DMS79 (cell line): ENCODE measurements at places on chromosomes 12 and 14.

GRCh38 chr12:63875703-63876102, 31.2 kb downstream of the SRGAP1 start:
- no peak for DNase-seq

DNA sequence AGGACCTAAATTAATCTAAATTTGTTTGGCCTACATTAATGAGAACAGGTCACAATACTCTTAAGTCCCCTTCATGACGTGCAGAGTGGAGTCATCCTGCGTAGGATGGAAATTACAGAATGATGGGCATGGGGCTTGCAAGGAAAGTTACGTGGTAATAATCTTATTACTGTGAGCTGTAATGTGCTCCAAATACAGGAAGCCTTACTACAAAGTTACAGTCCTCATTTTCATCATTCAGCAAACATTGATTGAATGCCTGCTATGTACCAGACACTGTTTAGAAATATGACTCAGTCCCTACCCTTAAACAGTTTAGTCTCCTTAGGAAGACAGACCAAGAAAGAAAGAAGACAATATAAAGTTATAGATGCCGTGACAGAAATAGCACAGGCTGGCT, 9.4 kb downstream of the HIGD1C start:
- DNase-seq: no peak

DNA sequence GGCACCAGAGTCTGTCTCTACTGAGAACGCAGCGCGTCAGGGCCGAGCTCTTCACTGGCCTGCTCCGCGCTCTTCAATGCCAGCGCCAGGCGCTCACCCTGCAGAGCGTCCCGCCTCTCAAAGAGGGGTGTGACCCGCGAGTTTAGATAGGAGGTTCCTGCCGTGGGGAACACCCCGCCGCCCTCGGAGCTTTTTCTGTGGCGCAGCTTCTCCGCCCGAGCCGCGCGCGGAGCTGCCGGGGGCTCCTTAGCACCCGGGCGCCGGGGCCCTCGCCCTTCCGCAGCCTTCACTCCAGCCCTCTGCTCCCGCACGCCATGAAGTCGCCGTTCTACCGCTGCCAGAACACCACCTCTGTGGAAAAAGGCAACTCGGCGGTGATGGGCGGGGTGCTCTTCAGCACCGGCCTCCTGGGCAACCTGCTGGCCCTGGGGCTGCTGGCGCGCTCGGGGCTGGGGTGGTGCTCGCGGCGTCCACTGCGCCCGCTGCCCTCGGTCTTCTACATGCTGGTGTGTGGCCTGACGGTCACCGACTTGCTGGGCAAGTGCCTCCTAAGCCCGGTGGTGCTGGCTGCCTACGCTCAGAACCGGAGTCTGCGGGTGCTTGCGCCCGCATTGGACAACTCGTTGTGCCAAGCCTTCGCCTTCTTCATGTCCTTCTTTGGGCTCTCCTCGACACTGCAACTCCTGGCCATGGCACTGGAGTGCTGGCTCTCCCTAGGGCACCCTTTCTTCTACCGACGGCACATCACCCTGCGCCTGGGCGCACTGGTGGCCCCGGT, at the start of gene PTGDR:
Gene PTGDR, plus strand, starts transcription at position 198 of the 778 bp plus-strand sequence. Its CDS starts 117 bp downstream, at position 315.
- peak; percentile 53 for DNase-seq

GRCh38 chr12:64892561-64892960, 68.1 kb downstream of the TBC1D30 start:
- DNase-seq: no peak

DNA sequence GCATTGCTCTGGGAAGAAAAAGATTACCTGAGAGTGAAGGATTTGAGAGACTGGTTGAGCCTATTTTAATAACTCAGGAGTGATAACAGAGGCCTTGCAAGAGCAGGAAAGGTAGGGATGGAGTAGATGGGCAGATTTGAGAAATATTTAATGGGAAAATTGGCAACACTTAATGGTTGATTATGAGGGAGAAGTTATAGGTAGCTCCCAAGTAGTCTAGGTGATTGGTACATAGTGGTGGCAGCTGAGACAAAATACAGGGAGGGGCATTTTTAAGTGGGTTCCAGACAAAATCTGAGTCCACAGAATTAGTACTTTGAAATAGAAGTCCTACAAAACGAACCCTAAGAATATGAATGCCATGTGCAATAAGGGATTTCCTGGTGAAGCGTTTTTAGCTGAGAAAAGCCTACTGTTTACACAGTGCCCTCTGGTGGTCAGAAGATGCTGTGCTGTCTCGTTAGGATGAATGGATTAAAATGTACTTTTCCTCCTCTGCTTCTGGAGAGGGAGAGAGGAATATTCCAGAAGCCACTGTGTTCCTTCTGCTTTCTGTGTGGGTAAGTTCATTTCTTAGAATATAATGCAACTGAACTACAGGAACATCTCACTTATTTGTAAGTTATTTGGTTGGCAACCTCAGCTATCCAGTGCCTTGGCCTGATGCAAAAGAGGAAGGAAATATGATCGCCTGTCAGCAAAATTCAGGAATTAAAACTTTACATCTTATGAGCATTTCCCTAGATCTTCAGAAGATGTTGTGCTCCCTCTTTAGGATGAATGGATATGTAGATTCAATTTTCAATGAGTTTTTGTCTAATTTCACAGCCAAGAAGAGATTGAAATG, 6.5 kb downstream of the ZBTB1 start:
- peak; percentile 32 for DNase-seq

- no peak for DNase-seq
These were observed 223.3 kb downstream of the RGS6 start for GRCh38 chr14:72155379-72155993.

DNA sequence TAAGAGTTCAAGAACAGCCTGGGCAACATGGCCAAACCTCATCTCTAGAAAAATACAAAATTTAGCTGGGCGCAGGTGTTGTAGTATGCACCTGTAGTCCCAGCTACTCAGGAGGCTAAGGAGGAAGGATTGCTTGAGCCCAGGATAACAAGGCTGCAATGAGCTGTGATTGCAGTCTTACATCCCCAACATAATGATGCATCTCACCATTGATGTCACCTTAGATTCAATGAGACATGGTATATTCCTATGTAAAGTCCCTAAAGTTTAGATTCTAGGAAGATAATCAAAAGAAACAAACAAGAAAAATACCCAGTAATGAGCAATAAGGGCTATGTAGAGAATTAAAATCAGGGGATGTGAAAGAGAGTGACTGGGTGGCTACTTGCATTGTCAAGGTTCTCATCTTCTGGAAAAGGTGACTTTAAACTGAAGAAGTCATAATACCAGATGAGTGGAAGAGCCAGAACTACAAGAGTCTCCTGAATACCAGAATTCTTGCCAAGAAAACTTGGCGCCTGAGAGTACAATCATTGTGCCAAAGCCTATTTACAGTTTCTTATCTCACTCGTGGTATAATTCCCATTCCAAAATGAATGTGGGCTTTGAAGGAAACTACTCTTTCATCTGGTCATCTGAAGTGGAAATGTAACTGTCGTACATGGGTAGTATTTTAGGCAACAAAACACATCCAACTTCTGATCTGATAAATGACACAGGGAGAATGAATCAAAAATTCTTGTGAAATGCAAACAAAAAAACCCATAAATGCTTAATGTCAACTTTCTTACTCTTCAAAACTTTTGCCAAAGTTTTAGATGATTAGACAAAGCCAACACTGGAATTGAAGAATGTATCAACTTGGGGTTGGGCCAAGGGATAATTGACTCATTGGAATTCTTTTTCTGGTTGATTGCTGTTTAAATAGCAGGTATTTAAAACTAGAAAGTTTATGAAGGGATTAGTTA, 81.1 kb upstream of the ST8SIA1 start:
- DNase-seq: peak; percentile 61

DNA sequence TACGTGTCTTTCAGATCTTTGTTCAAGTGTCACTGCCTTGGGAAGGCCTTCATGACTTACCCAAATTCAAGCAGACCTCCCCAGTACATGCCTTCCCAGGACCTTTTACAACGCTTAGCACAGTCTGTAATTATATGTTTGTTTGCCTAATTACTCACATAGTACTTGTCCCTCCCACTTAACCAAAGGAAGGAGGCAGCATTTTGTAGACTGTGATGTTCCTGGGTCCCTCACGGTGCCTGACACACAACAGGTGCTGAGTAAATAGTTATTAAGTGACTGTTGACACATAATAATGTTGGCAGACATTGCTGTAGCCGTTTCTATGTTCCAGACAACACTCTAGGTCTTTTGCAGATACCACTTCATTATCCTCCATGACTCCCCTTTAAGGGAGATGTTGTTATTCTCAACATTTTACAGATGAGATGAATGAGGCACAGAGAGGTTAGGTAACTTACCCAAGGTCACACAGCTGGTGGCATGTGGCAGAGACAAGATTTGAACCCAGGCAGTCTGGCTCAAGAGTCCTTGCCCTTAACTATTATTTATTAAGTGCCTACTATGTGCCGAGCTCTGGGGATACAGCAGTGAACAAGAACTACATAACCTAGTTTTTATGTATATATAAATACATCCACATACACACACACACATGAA, 130.7 kb downstream of the PHETA1 start:
- DNase-seq: no peak

- DNase-seq: no peak
These were observed 14.2 kb downstream of the ESR2 start for GRCh38 chr14:64279704-64280668.

- peak; percentile 50 for DNase-seq
These were observed 3.6 kb upstream of the RHOF start for GRCh38 chr12:121796855-121797751.

- no peak for DNase-seq
These were observed 112.9 kb downstream of the TSHR start for GRCh38 chr14:81068176-81068782.

DNA sequence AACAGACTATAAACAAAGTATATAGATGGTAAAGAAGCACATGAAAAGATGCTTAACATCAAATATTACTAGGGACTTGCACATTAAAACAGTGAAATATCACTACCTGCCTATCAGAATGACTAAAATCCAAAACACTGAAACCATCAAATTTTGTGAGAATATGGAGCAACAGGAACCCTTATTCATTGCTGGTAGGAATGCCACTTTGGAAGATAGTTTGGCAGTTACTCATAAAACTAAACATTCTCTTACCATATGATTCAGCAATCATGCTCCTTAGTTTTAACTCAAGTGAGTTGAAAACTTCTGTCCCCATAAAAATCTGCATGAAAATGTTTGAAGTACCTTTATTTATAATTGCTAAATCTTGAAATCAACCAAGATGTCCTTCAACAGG, 297.6 kb downstream of the DAD1 start:
- no peak for DNase-seq

GRCh38 chr14:95507174-95507573, 9.3 kb downstream of the SYNE3 start:
- DNase-seq: no peak

GRCh38 chr12:117005417-117006046, 93.7 kb downstream of the TESC start:
- no peak for DNase-seq

DNA sequence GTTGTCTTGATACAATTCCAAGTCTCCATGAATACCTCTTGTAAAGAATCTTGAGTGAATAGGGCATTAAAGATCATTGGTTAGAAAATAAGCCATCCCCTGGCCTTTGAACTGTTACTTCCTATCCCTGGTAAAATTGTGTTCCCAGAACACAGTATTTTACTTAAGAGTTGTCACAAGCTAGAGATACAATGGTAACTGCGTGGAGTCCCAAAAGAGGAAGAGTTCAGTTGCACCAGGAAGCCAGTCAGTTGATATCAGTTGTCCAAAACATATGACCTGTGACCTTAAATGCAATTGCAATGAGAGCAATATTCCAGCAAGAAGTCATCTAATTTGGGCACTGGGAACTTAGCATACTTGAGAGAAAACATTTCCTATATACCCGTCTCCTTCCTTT, 117.3 kb downstream of the NEDD1 start:
- DNase-seq: no peak

- DNase-seq: no peak
These were observed 186.4 kb upstream of the PRMT8 start for GRCh38 chr12:3304436-3305165.

GRCh38 chr12:15789220-15790171, at the start of gene EPS8:
Gene EPS8 (minus strand): TSS chr12:15789388. CDS start chr12:15682951, 106,437 bp downstream.
- peak; percentile 85 for DNase-seq

DNA sequence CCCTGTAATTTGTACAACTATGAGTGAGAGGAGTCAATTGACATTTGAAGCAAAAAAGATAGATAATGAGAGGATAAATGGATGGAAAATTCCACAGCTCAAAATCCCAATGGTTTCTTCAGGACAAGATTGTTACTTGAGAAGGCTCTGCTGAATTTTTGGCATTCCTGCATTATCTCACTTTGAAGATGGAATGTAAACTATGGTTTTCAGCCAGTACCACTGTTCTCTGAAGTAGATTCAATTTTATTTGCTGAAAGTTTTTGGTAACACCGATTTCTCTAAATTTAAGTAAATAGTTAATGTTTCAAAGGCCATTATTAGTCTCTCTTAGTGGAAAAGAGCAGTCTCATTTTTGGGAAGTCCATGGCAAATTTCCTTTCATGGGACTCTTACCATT, 121.9 kb upstream of the SLC38A2 start:
- DNase-seq: no peak

DNA sequence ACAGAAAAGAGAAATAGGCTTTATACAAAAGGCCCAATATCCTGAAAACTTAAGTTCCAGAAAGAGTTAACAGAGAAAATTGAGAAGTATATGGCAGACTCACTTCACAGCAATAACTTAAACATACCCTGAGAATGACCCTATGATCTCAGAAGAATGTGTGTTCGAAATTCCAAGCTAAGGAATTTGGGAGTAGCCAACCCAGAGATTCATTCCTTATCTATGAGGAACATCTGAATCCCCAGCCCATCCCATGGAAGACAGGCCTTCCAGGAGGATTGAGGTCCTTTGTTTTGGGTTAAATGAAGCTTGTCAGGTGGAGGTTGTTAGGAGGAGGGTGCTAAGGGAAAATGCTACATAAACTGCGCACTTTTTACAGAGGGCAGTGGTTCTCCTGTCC, 7.5 kb upstream of the SAV1 start:
- DNase-seq: no peak

- DNase-seq: no peak
These were observed 376.2 kb downstream of the DPF3 start for GRCh38 chr14:72517736-72518135.

DNA sequence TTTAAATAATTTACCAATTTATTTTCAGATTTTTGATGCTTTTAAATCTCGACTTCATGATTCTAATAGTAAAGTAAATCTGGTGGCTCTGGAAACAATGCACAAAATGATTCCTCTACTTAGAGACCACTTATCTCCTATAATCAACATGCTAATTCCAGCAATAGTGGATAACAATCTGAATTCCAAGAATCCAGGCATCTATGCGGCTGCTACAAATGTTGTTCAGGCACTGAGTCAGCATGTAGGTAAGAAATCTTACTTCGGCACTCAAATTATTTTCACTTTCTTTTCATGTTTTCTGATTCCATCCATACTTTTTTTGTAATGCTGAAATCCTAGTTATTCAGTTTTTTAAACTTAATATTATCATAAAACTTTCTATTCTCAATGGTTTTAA, 15.5 kb upstream of the PRPF39 start:
- DNase-seq: no peak

- no peak for DNase-seq
These were observed 1.3 kb downstream of the DDN start for GRCh38 chr12:48997719-48998496.

- DNase-seq: no peak
These were observed 36.1 kb upstream of the LRRK2 start for GRCh38 chr12:40188558-40189320.
